ENCODE measurements at places on chromosomes 5 and 9. TPM values are rescaled to one million over a fixed set of nuclear protein-coding genes. Genes with fewer than 3 reads are reported as not detected.

Gene AHRR
- 8.8 TPM for total RNA-seq

Gene PCDHB6
- not detected for total RNA-seq

Gene SPRY4
- 1.3 TPM for total RNA-seq

Gene SMC2
- 70.3 TPM for total RNA-seq

Gene PCDHA12
- total RNA-seq = 0.09 TPM

Gene IFNA4
- total RNA-seq = not detected

Gene SLC4A9
- total RNA-seq = not detected

Gene KCNV2
- total RNA-seq = not detected

Gene MELK
- 2.9 TPM for total RNA-seq

Gene OR1J2
- not detected for total RNA-seq

Gene COL15A1
- 25.1 TPM for total RNA-seq

Gene SLC34A3
- not detected for total RNA-seq

Gene RPP25L
- 9.6 TPM for total RNA-seq

Data from fibroblast of the aortic adventitia (primary cell).